ENCODE measurements at places on chromosomes 12 and 14. TPM values are rescaled to one million over a fixed set of nuclear protein-coding genes. Genes with fewer than 3 reads are reported as not detected.

GRCh38 chr12:30927222-30927611 is 669 bp downstream of the TSPAN11 start:
- no peak for DNase-seq

The LALBA gene
- not detected for total RNA-seq

The IQSEC3 gene
- 0.73 TPM for total RNA-seq

- no peak for DNase-seq
Measured at GRCh38 chr14:28760431-28760996, 6.1 kb upstream of the FOXG1 start.

DNA sequence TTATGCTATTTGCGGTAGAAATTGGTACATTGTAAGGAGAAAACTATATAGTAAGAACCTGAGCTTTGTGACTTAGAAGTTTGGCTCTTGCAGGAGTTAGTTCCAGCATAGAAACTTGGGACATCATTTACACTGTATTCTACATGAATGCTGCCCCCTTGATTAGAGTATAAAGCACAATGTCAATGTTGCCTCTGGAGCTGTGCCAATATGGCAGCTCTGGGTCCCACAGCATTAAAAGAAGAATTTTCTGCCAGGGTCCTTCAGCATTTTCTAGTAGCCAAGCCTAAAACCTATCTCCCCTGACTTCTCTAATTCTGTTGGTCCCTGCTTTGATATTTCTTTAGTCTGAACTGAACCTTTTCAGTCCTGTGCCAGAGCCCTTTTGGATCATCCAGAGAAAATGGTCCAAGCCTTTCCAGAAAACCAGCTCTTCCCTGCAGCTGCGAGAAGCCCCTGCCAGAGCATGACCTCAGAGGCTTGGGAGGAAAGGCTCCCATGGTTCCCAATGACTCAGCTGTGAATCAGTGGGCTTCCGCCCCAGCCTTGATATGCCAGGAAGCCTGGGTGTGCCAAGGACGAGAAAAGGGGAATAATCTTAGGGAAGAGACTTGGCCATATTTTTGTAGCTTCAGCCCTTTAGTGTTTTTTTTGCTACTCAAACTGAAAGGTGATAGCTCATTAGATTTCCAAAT is 43.2 kb downstream of the PLEKHG7 start:
- no peak for DNase-seq

The NKX2-8 gene
- not detected for total RNA-seq

DNA sequence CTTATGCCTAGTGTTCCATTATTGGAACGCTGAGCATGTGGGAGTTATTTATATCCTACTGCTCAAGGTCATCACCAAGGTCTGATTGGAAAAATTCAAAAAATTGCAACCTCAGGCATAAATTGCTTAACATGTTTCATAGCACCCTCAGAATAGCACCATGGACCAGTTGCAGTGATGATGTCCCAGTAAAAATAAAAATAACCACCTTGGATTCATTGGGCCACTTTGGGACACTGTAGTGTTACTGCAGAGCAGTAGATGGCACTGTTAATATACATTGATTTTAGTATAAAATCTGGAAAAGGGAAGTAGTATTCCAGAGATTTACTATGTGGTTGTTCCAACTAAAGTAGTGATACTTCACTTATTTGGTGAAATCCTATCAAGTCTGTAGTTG is 31.0 kb upstream of the PTCSC3 start:
- no peak for DNase-seq

The NKX2-1 gene
- not detected for total RNA-seq

The CCDC177 gene
- total RNA-seq = not detected

GRCh38 chr12:13311551-13311950 is 115.0 kb downstream of the EMP1 start:
- DNase-seq = no peak

DNA sequence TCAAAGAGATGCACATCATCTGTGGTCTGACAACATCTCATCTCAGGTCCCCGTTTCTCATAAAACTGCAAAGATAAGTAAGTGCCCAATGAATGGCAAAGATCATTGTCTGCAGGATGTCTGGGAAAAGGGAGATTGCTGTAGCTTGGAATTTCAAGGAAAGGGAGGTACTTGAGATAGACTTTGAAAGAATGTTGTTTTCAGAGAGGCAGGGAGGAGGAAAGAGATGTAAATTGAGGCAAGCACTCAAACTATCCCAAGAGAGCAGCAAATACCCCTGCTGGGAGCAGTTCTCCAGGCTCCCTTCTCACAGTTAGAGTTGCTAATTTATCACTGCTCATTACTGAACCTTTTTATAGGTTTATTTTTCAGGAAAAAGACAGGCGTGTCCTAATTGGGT is 107.1 kb downstream of the MYRFL start:
- no peak for DNase-seq

- DNase-seq = no peak
Measured at GRCh38 chr12:53568809-53569557, 57.2 kb downstream of the ATF7 start.

DNA sequence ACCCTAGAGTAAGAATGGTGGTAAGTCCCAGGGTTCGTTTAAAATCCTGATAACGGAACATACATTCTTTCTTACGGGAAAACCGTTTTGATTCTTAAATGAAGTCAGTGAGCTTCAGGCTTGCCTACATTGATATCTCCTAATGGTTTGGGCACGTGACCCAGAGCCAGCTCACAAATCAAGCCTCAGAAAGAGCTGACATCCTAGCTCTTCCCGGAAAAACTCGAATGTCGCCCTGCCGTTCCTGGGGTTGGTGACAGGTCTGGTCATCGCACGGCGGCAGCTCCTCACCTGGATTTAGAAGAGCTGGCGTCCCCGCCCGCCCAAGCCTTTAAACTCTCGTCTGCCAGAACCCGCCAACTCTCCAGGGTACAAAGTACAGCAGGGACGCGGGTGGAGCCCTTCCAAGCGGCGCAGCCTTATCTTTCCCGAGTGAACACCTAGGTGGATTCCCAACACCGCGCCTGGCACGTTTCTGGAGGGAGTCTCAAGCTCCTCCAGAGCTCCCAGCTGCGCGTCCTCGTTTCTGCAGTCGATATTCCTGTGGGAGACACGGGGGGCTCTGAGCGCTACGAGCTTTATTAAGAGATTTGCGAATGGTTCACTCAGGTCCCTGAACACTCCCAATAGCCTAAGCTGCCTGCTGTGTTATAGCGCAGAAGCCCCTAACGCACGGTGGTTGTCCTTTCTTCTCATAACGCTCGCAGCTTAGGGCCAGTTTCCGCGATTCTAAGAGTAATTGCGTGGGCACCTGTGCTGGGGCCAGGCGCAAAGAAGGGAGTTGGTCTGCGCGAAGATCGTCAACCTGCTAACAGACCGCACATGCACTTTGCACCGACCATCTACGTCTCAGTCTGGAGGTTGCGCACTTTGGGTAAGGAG is at the start of gene SSTR1:
SSTR1 (plus strand) TSS at position 169 of the 882 bp plus-strand sequence. CDS start 1,486 bp downstream, outside the sequence.
- DNase-seq = no peak

Data from breast epithelium (tissue), 4 donors.